Mucosa of gallbladder (tissue), 1 donor: ENCODE measurements at places on chromosomes 4 and X. TPM values are rescaled to one million over a fixed set of nuclear protein-coding genes. Genes with fewer than 3 reads are reported as not detected.
A peak's percentile ranks its signal among the peaks of the same experiment; 100 is the strongest.

DNA sequence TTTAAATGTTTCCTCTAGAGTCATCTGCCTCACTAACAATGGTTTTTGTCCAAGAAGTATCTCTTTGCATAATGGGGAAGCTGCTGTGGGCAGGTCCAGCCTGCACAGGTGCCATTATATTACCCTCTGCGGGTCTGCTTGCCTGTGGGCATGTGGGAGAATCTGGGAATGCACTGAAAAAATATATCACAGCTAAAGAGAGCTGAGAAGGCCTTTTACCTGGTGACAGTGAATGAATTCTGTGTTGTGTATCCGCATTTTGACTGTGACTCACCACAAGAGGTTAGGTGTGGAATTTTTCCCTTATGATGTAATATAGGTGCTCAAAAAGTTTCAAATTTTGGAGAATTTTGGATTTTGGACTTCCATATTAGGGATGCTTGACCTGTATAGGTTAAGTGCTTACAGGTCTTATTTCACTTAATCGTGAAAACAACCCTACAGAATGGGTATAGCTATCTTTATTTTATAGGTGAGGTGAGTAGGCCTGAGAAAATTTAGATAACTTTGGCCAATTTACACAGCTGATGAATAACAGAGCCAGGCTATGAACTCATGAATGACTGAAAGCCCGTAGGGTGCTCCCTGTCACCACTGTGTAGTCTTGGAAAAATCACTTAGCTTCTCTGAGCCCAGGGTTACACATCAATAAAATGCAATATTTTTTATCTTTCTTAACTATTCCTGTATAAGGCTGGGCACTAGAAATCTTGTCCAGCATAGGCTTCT lies 198.0 kb upstream of the EPHA5 start:
- DNase-seq = no peak

- no peak for DNase-seq
Observed at GRCh38 chr4:186698525-186698924, 25.1 kb downstream of the FAT1 start.

DNA sequence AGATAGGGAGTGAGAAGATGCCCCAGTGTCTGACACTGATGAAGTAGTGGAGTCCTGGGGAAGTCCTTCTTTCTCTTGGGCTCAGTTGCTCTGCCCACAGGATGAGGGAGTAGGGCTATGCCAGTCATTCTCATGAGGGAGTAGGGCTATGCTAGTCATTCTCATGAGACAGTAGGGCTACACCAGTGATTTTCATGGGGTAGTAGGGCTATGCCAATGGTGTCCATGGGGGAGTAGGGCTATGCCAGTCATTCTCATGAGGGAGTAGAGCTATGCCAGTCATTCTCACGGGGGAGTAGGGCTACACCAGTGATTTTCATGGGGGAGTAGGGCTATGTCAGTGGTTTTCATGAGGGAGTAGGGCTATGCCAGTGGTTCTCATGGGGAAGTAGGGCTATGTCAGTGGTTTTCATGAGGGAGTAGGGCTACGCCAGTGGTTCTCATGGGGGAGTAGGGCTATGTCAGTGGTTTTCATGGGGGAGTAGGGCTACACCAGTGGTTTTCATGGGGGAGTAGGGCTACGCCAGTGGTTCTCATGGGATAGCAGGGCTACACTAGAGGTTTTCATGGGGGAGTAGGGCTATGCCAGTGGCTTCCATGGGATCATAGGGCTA lies 43.3 kb upstream of the SOD3 start:
- DNase-seq = no peak

Gene GPRASP2
- total RNA-seq = 13.4 TPM

Gene SMPX
- 1.5 TPM for total RNA-seq

GRCh38 chrX:97326456-97326855 lies 442.7 kb downstream of the RPA4 start:
- DNase-seq = no peak

DNA sequence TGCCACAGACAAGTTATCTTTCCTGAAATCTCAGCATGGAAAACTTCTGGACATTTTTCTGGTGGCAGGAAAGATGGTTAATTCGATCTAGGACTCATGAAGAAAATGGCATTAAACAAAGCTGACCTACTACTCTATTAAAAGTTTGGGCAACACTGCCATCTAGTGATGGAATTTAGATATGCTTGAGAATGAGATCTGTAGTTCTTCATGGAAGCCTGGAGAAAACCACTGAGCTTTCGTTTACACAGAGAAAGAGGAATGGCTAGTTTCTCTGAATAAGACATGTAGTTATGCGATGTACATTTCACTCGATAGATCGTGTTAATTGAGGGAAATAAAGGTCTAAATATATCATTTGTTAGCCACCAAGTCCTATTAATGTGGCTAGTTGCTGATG lies 51.7 kb upstream of the CHRDL1 start:
- peak; percentile 29 for DNase-seq

GRCh38 chr4:170234800-170235199 lies 145.0 kb upstream of the AADAT start:
- no peak for DNase-seq

- DNase-seq = no peak
Observed at GRCh38 chr4:96260064-96260682, 420.3 kb downstream of the PDHA2 start.

Gene FRAS1
- total RNA-seq = 6.8 TPM

GRCh38 chrX:149124526-149125108 lies 380.5 kb downstream of the IDS start:
- DNase-seq = no peak

DNA sequence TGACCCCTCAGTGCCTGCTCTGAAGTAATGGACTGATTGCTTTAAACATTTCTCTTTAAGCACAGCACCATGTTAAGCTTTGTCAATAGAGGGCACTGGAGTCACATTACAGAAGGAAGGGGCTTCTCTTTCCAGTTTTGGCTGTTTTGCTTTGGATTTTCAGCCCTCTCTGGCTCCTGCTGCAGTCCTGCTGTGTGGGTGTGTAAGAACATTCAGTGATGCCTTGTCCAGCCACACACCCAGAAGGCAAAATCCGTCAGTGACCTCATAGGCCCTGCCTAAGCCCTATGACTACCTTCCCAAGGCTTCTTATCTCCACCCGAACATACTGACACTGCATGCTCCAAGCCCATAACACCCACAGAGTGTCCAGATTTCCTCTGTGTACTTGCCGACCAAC lies 215.3 kb upstream of the CTSO start:
- DNase-seq = no peak

Gene CNKSR2
- total RNA-seq = 0.86 TPM

- no peak for DNase-seq
Observed at GRCh38 chrX:96692890-96693289, 8.2 kb downstream of the DIAPH2 start.
